ENCODE measurements at places on chromosomes 1 and 21. TPM values are rescaled to one million over a fixed set of nuclear protein-coding genes. Genes with fewer than 3 reads are reported as not detected.

DNA sequence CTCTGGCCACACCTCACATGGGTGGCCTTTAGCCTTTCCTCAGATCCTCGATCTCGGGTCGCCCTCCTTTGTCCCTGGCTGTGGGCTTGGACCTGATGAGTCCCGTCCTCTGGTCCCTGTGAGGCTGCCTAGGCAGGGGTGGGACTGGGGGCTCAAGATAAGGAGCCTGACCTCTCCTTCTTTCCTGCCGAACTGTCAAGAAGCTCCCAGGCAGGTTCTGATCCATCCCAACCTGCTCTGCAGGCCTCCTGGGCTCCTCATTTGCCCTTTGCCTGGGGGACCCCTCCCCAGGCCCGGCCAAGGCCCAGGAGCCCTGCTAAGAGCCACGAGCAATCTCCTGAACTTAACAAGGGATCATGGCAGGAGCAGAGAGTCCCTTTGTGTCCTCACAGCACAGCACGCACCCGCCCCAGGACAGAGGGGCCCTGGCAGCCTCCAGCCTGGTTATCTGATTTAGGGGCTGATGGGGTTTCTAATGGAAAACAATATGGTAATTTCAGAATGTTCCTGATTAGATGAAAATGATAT is 82.4 kb upstream of the POU3F1 start:
- no peak for DNase-seq

The POTED gene
- not detected for total RNA-seq

DNA sequence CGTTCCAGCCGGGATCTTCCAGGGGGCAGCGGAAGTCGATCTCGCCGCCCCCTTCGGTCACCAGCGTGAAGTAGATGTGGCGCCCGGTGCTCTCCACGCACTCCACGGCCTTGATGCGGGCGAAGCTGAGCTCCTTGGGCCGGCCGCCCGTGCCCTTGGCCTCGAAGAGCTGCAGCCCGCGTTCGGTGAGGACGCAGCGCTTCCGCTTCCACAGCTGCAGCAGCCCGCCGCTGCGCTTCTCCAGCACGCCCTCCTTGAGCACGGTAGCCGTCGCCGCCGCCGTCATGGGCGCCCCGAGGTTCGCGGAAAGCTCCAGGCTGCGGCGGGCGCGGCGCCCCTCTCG is 516 bp downstream of the PHLDA3 start:
- DNase-seq = no peak

The FCGR3B gene
- 2.7 TPM for total RNA-seq
